ENCODE measurements at places on chromosomes 2 and 18. TPM values are rescaled to one million over a fixed set of nuclear protein-coding genes. Genes with fewer than 3 reads are reported as not detected.

- no peak for DNase-seq
Observed at GRCh38 chr2:8496079-8496478, 185.8 kb upstream of the ID2 start.

DNA sequence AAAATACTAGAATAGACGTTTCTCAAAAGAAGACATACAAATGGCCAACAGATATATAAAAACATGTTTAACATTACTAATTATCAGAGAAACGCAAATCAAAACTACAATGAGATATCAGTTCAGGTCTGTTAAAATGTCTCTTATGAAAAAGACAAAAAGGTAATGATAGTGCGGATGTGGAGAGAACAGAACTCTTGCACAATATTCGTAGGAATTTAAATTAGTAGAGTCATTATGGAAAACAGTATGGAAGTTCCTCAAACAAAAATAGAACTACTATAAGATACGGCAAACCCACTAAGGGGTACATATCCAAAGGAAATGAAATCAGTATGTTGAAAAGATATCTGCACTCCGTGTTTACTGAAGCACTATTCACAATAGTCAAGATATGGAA is 167.5 kb upstream of the CWC22 start:
- DNase-seq = no peak

DNA sequence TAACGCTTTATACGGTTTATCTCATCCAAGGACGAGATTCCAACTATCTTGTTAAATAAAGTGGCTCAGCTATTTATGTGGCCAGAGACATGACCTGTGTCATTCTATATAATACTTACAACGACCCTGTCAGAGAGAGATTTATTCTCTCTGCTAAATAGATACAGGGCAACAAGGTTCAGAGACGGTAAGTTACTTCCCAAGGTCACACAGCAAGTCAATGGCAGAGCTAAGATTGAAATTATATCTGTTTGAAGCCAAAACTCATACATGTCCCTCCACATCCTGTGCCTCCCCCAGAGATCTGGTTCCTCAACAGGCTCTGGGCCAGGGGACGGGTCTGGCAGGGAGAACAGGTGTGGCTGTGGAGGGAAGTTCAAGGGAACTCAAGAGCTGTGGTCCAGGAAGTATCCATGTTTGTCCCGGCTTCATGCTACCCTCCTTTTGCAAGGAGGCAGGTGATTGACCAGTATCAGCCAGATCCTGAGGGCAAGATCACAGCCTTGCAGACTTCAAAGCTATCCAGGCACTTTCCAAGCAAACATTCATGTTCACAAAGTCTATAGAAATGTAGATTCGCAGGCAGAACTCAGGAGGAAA is 99.8 kb downstream of the CAPN13 start:
- no peak for DNase-seq

DNA sequence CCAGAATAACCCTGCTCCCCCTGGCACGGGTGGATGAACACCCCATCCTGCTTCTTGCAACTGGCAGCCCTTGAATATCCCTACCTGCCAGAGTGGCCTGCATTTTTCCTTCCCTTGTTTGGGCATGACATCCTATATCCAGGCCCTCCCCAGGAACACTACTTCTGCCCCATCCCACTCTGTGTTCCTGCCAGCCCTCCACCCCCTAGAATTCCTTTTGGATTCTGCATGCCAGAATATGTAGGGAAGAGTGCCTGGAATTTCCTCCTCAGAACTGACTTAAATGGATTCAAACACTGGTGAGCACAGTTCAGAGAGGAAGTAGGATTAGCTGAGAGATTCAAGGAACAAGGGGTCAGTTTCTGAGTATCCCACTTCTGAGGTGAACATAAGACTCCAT is 123.5 kb upstream of the PELI1 start:
- DNase-seq = no peak

DNA sequence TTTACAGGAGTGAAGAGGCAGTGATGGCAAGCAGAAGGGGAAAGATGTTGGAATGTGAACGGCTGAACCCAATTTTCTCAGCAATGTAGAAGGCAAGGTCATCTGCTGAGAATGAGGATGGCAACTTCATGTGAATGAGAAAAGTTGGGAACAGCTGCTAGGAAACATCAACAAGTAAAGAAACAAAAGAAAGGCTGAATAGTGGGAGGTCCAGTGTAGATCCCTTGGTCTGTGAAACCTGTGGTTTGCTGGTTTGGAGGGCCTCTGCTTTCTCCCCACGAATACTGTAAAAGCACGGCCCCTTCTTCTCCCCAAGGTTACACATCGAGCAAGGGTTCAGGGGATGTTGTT is 27.4 kb downstream of the MARCHF4 start:
- DNase-seq = no peak

GRCh38 chr2:193561054-193561453 is 1366.3 kb upstream of the TMEFF2 start:
- no peak for DNase-seq

Gene BOLL
- total RNA-seq = not detected

- no peak for DNase-seq
Observed at GRCh38 chr18:57839942-57840381, 36.8 kb upstream of the ATP8B1 start.

GRCh38 chr2:10501451-10501961 is 53.4 kb upstream of the ODC1 start:
- DNase-seq = no peak

DNA sequence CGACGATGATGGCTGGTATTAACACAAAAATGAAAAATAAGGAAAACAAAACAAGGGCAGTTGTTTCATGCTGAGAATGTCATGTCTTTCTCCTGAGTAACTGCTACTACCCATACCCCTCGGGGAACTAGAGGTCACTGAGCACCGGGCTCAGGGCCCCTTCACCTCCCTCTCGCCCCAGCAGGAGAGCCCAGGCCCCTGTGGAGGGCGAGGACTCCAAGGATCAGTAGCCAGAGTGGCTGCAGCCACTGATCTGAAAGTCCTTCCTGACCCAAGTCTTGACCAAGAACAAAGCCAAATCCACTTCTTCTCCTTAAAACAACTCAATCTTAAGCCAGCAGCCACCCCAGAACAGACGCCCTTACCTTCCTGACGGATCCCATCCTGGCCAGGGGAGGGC is 25.5 kb downstream of the ST8SIA5 start:
- no peak for DNase-seq

DNA sequence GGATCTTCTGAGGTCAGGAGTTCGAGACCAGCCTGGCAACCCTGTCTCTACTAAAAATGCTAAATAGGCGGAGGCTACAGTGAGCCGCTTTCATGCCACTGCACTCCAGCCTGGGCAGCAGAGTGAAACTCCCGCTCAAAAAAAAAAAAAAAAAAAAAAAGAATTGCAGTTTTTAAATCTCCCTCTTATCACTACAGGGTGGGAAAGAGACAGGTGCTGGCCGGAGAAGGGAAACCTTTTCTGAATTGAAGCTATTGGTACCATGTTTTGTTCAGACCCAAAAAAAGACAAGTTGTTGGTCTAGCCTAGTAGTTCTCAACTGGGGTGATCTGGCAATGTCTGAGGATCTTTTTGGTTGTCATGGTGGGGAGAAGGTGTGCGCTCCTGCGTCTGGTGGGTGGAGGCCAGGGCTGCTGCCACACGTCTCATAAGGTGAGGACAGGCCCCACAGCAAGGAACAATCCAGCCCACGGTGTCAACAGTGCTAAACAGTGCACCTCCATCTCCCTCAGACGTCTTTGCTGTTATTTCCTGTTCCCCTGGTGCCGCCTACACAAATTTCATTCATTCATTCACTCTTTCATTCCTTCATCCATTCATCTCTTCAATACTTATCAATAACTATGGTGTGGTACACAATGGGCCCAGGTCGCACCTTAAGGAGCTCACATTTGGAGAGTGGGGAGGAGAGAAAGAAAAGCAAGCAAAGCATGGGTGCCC is 28.8 kb upstream of the ODC1 start:
- DNase-seq = no peak

GRCh38 chr2:229297247-229297646 is 26.2 kb upstream of the PID1 start:
- DNase-seq = no peak

DNA sequence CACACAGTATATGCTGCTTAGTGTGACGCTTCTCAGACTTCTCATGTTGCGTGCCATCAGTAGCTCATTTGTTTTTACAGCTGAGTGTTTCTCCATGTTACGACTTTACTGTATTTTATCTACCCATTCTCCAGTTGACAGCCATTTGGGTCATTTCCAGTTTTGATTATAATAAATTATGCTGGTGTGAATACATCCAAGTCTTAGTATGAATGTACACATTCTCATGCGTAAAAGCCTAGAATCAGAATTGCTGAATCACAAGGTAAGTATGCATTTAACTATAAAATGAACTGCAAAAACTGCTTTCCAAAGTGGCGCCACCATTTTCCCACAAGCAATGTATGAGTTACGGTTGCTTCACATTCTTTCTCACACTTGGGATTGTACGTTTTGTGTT is 184.2 kb upstream of the SLC35G4 start:
- DNase-seq = no peak

- DNase-seq = no peak
Observed at GRCh38 chr18:12276736-12277554, 22.8 kb downstream of the CIDEA start.

Gene CTAGE1
- total RNA-seq = 0.06 TPM

Gene AQP12B
- not detected for total RNA-seq

Gene COLEC11
- total RNA-seq = 79.0 TPM

Gene KIAA2012
- not detected for total RNA-seq

Gene RNF138
- 31.2 TPM for total RNA-seq

Gene DNAH7
- total RNA-seq = 5.0 TPM

DNA sequence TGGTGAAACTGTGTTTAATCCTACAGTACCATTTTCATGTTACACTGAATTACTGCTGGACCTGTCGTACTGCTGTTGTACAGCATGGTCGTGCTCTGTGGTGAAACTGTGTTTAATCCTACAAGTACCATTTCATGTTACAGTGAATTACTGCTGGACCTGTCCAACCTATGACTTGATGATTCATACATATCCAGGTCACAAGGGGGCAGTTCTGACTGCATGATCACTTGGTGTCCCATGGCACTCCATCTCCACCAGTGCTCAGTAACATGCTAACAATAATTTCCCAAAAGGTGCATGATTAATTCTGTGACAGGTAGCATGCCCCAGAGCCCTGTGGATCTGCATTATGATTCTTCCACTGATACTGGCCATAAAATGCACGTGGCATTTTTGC is 101.6 kb downstream of the ADCYAP1 start:
- no peak for DNase-seq

Gene YPEL5
- 133 TPM for total RNA-seq

Measured in mucosa of gallbladder (tissue), 1 donor.